Sigmoid colon (tissue), 7 donors: ENCODE measurements at places on chromosomes 1 and 21. TPM values are rescaled to one million over a fixed set of nuclear protein-coding genes. Genes with fewer than 3 reads are reported as not detected.

- no peak for DNase-seq
These were observed 1.6 kb upstream of the KDM4A start for GRCh38 chr1:43648221-43648847.

DNA sequence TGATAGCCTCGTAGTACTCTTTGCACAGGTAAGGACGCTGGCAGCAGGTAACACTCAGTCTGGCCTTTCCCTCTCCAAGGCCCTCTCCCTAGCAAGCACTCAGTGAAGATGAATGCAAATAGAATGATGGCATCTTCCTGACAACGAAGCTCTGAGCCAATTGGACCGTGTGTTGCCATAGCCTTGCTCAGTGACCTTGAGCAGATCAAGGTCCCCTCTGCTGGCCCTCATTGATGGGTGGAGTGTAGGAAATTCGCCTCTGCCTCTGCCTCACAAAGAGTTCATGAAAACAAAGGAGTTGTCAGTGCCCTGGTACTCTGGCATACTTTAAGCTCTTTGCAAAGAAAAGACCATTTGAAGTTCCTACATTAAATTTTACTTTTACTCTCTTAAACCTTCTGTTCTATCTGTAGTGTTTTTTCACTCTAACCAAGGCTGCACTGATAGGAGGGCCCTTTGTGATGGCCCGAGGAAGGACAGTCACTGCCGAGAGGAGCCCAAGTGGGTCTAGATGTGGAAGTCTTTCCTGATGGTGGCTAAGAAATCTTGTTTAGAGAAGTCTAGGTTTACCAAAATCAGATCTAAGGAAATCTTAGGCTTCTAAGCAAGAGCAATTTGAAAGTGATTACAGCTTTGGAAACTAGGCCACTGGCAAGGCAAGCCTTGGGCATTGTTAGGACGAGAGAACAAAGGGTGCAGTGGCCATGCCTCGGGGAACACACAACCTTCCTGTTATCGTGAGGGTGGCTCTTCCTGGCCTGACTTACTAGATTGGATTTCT lies 38.2 kb downstream of the SMYD2 start:
- no peak for DNase-seq

DNA sequence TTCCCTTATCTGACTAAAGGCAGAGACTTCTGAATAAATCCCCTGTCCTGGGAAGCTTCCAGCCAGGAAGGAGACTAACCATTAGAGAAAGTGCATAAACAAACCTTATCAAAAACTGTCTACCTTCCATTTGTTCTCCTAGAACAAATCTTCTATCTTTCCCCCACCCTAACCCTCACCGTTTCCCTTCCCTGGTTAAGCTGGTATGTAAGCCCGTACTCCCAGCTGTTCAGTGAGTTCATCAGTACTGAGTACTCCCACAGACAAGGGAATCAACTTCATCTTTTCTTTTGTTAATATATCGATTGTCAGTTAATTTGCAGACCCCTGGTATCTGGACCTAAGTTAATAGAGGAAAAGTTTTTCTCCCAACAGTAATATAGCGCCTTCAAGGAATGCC lies 20.1 kb upstream of the COG2 start:
- DNase-seq = no peak

- no peak for DNase-seq
These were observed 656.3 kb downstream of the PTPRC start for GRCh38 chr1:199295107-199295506.

DNA sequence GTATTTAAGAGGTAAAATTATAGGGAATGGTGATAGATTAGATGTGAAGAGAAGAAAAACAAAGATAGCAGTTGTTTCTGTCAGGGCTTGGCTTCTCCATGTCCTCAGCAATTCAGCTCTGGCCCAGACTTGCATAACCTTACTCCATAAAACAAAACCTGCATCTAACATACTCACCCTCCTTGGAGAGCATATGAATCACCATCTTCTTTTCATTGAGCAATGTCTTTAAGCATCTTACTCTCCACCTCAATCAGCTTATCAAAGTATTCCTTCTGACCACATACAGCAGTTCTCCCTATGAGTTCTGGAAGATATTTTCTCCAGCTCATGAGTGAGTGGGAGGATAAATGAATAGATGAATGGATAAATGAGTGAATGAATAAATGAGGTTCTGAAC lies 49.0 kb downstream of the RAB3B start:
- no peak for DNase-seq

DNA sequence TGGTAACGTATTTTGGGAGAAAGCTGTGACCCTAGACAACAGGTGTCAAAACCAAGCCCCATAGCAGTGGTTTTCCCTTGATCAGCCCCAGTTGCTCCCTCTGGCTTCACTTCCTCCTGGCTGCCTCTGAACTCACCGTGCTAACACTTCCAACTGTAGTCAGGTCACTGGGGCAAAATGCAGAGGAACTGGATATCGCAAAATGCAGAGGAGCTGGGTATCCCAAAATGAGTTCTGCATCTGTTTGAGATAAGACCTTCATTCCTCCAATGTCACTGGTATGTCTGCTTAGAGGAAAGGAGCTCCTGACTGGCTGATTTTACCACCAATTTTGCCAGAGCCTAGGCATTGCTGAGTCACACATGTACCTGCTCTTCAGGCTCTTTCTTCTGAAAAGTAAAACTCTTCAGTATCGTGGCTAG lies 19.6 kb upstream of the TACSTD2 start:
- no peak for DNase-seq

DNA sequence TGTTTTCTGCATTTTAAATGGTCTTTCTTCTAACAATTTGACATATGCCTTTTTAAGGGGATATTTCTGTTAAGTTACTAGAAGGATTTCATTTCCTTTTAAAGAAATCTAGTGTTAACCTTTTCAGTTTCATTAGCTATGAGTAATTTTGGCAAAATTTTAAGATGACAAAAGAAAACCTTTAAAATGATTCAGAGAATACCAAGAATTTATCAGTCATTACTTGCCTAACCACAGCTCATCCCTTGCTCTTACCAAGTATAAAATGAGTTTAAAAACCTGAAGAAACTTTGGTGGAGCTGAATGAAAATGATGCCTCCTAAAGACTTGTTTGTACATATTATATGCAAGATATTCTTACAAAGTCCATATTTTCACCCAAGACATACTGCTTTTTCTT lies 101.7 kb downstream of the NEK7 start:
- no peak for DNase-seq

GRCh38 chr1:230350208-230350921 lies 75.8 kb downstream of the PGBD5 start:
- no peak for DNase-seq

DNA sequence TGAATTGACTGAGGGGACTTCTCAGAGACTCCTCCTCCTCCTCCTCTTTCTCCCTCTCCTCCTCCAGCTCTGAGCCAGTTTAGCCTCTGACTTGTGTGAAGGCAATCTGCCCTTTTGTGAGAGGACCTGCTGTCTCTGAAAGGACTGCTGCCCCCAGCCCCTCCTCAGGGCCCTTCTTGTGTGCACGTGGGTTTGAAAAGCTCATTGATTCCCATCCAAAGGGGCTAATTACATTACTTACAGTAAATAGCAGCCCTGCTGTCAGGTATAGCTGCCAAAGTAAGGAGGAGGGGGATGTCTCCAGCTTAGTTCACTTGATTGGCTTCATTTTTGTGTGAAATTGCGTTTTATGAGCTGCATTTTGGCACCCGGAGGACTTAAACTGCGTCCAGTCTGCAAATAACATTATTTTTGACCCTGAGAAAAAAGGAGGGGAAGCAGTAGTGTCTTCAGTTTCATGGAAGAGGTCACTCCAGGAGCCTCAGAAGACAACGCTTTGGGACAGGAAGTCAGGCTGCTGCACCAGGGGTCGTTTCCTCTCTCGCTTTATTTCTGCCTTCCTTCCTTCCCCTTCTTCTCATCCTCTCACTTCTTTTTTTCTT lies 1.8 kb upstream of the LHX9 start:
- no peak for DNase-seq

CELA2B gene
- polyA plus RNA-seq = not detected
